ENCODE measurements at places on chromosomes 16 and 17.

- peak; percentile 96 for DNase-seq
Measured at GRCh38 chr17:40303708-40304551, 5.0 kb upstream of the RARA start.

DNA sequence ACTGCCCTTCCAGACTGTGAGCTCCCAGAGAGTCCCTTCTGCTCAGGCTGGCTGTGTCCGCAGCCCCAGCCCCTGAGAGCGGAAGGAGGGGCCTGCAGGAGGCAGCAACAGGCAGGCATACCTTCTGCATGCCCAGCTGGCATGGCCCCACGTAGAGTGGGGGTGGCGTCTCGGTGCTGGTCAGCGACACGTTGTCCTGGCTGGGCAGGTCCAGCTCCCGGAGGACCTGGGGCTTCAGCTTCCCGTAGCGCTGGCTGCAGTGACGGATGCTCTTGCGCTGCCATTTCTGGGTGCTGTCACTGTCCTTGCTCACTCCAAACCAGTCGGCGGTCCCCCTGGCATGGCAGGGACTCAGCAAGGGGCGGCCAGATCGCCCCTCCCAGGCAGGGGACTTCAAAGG lies 9.0 kb downstream of the RHBDF1 start:
- no peak for DNase-seq

GRCh38 chr17:2067048-2067561 lies 12.2 kb downstream of the HIC1 start:
- no peak for DNase-seq

DNA sequence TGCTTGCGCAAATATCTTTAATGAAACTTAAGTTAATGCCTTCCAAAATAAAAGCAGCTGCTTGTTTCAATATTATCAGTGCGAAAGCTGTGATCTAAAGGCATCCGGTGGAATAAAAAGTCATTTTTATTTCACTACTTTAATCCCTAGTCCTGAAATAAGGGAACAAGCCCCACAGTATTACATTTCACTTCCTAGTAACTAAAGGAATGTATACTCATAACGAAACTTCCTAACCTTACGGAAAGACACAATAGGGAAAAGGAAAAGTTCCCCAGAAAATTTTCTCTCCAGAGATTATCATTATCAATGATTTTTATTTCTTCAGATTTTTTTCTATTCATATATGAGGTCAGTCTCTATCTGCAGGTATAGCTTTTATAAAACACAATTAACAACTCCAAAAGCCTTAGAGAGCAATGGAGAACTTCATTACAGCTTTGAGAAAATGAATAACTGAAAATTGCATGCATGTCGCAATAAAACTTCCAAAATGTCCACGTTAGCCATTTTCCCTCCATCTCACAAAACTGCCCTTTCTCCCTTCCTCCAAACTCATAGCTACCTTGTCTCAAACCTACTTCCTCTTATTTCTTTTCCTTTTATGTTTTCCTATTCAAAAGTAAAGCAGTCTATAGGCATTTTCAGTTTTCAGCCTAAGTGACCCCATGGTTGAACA lies 154.3 kb upstream of the MED13 start:
- DNase-seq, result no peak

- no peak for DNase-seq
Measured at GRCh38 chr16:65457084-65457483, 335.2 kb upstream of the CDH11 start.

DNA sequence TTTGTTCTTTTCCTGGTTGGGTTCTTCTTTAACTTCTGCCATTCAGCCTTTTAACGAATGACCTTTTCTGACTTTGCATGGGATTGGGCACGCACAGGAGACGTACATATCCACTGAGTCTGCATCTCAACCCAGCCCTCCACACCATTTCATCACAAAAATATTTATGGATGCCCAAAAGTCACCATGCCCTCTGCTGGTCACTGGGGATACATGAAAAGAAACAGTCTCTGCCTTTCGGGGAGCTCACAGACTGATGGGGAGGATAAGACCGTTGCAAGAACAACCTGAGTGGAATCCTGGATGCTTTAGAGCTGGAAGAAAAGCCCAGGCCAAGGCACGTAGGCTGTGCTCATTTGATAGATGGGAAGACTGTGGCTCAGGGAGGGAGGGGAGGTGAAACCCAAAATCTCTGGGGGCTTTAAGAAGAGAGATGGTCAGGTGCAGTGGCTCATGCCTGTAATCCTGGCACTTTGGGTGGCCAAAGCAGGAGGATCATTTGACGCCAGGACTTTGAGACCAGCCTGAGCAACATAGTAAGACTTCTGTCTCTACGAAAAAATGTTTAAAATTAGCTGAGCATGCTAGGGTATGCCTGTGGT lies 7.9 kb upstream of the MT2A start:
- peak; percentile 61 for DNase-seq

DNA sequence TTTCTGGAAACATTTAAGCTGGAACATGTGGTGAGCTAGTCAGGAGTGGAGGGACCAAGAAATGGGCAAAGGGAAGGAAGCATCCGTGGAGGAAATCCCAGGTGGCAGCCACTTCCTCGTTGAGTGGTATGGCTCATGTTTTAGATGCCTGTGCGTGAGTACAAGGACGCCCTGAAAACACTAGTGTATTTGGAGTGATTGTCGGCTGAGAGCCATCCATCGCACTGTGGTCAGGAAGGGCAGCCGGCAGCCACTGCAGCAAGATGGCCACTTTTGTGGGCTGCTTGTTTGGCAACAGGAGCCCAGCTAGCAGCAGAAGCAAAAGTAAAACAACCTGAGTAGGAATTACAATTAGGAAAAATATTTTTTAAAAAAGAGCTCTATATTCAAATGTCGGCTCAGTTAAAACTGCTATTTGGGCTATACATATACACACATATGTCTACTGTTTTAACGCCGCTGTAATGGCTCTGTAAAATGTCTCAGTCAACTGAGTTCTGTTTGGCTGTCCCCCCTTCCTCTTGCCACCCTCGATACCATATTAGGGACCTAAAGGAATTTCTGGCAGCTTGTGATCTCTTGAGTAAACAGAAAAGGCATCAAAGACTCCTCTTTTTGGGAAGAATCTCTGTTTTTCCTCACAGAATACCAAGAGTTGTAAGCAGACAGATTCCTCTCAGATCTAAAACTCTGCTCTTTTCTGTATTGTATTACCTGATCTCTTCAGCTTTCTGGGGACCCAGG lies 39.2 kb downstream of the BRD7 start:
- DNase-seq, result peak; percentile 27

- DNase-seq, result no peak
Measured at GRCh38 chr16:46482895-46483294, 138.3 kb downstream of the SHCBP1 start.

GRCh38 chr17:82389379-82389778 lies 17.8 kb downstream of the UTS2R start:
- DNase-seq, result no peak

DNA sequence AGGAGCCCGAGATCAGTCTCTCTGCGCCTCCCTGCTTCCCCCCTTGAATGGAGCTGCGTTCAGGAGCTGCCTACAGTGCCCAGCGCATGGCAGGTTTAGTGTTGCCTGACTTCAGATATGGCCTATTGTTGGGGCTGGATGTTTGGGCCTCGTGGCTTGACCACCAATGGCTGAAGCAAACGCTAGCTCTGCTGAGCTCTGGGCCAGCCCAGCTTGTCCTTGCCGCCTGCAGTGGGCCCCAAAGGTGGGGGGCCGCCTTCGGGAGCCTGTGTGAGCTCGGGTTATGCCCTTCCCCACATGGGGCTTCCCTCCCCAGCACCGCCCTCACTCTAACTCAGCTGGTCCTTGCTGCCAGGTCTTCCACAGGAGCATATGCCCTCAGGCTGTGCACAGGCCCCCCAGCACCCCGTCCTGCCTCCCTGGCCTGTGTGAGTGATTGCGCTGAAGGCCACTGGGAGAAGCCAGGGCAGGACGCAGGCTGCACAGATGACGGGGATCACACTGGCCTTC lies 2.0 kb upstream of the METTL26 start:
- no peak for DNase-seq

DNA sequence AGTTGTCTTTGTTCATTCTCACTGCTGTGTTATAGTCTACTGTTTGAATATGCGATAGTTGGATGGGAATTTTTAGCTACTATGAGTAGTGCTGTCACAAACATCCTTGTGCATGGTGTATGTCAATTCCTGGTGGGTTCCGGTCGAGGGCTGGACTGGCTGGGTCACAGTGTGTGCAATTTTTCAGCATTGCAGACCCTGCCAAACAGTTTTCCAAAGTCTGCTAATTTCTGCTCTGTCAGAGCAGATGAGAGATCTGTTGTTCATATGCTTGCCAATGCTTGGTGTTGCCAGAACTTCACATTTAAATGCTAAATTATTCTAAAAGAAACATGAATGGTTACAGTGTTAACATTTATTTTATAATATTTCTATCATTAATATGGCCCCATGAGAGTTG lies 3.6 kb upstream of the C16orf96 start:
- no peak for DNase-seq

- DNase-seq, result no peak
Measured at GRCh38 chr17:82118815-82119380, 20.9 kb upstream of the FASN start.

DNA sequence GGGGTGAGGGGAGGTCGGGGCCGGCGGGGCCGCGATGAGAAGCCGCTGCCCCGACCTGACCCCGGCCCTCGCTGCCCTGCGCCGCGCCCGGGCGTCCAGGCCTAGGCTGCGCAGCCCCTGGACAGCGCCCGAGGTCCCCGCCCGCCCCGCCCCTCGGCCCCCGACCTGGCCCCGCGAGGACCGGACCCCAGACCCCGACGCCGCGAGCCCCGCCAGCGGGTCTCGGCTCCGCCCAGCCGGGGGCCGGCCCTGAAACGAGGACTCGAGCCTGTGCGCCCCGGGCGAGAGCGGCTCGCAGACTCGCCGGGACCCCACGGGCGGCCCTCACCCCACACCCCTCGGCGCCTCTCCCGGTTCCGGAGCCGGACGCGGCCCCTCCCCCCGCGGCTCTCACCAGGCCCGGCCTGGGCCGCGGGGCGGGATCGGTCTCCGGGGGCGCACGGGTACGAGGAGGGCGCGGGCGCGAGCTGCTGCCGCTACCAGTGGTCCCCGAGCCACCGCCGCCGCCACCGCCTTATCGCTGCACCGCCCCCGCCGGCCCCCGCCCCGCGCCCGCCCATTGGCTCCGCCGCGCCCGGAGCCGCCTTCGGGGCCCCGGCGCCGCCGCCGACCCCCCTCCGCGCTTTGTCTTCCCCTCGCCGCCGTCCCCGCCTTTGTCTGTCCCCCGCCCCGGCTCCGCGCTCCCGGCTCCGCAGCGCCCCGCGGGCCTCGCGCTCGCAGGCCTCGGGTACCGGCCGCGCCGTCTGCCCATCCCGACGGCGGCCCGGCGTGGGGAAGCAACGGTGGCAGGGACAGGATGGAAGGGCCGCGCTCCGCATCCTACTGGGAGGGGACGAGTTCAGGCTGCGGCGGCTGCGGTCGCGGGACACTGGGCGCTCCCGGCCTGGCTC lies at the start of gene LIMD2:
LIMD2 (minus strand) TSS at position 488 of the 890 bp plus-strand sequence. CDS start 827 bp downstream, outside the sequence.
- peak; percentile 26 for DNase-seq

- no peak for DNase-seq
Measured at GRCh38 chr17:30316736-30317135, 17.1 kb downstream of the TMIGD1 start.

- no peak for DNase-seq
Measured at GRCh38 chr17:319266-319665, 33.3 kb downstream of the RPH3AL start.

DNA sequence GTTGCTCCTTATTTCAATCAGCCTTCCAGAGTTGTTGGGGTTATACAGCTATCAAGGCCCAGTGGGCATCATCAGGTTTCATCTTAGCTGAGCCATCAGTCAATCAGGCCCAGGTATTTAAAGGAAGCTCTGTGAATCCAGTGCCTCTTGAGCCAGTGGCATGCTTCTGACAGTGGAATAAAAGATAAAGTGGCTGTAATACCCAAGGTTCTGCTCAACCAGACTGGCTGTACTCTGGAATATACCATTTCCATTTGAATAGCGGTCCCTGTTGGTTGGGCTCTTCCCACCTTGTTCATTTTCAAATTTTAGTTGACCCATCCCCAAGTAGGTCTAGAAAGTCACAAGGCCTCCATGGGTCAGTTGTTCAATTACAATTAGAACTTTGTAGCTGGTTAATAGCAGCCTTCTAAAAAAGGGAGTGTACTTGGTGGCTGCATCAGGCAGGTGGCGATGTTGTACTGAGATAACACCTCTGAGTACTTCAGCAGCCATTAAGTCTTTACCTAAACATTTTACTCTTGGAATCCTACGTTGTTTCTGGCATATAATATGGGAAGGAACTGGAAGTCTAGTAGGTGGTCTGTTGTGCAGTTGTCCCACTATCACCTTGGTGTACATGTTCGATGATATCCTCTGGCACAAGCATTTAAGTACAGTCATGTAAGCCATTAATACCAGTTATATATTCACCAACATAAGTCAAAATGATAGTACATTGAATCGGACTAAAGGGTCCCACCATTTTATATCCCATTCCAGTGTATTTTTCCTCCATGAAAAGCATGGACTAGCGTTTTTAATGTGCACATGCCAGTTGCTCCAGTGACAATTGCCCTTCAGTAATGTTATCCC lies 294.1 kb downstream of the BCAS3 start:
- peak; percentile 68 for DNase-seq

GRCh38 chr16:58459344-58460218 lies 40.4 kb upstream of the NDRG4 start:
- no peak for DNase-seq

GRCh38 chr17:41917679-41918313 lies 955 bp downstream of the ACLY start:
- peak; percentile 58 for DNase-seq

DNA sequence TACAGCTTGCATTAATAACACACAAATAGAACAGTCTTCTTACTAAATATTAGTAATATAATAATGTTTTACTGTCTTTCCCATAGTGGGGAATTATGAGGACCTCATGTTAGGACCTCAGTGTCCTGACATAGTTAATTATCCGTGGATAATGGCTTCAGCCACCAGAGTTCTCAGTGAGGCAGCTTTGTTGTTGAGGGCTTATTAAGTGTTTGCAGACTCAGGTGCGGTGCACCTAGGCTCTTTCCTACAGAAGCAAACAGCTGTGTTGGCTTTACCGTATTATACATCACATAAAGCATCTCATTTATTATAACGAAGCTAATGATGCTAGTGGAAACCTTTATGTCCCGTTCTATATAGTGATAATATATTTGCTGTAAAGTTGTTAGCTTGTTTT lies 246.7 kb downstream of the FTO start:
- DNase-seq, result no peak

GRCh38 chr16:84511831-84512230 lies 7.4 kb upstream of the MEAK7 start:
- DNase-seq, result no peak

Data from umbilical cord (tissue), 2 donors.